NCI-H1092 treated with DMSO at 0.1 percent for 48 hours (cell line): ENCODE measurements at places on chromosomes 12 and 14.

- DNase-seq: no peak
Measured at GRCh38 chr14:36583893-36584811, 1.7 kb upstream of the NKX2-8 start.

- DNase-seq: no peak
Measured at GRCh38 chr14:104879983-104880565, 15.0 kb downstream of the CEP170B start.

DNA sequence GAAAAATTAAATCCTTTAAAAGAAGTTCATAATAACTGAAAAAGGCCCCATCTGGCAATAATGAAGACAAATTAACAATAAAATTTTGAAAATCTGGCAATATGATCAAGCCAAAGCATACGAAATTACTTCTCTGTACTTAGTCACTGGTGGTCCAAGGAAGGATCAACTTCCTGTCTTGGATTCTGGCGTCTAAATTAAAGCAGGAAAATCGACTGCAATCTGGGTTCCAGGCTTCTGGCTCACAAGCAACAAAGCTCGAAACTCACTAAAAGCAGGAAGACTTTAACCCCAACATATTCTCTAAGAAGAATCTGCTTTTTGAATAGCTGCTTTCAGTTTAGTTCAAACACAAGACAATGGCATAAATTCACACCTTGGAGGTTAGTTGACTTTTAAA lies 49.7 kb downstream of the LRIG3 start:
- DNase-seq: no peak

DNA sequence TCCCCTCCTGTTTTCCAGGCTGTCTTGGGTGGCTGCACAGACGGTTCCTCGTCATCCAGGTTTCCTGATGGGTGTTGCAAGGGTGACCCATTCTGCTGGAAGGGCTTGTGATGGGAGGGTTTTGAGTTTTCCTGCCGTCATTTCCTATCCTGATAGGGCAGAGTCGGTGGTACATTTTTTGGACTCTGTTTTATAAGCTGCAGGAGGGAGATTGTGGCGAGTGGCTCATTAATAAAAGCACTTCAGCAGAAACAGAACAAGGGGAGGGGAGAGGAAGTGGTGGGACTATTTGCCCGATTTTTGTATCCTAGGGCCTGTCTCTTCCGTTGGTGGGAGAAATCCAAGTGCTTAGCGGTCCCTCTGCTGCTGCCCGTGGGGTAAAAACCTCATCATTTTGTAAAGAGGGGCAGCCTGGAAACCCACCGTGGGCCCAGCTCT lies 40.0 kb downstream of the TSPAN9 start:
- no peak for DNase-seq

- no peak for DNase-seq
Measured at GRCh38 chr14:68619790-68620574, 172.9 kb downstream of the ZFP36L1 start.

DNA sequence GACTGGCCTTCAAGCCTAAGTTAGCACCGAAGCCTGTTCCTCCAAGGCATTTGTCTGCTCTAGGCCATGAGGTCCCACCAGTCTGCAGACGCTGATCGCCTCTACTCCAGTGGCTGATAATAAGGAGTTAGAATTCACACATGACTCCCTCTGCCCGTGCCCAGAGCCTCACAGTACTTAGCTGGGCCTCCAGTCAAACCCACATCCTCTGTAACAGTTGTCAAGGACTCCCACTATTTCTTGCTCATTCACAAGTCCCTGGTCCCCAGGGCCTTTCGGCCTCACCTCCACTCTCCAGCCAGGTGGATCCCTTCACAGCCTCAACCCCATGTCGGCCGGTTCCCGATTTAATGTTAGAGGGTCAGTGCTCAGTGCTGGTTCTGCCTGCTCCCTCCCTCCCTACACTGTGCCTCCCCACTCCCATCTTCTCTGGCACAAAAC lies 6.3 kb upstream of the KRT5 start:
- no peak for DNase-seq

- DNase-seq: no peak
Measured at GRCh38 chr14:20455355-20456300, 602 bp downstream of the APEX1 start.

DNA sequence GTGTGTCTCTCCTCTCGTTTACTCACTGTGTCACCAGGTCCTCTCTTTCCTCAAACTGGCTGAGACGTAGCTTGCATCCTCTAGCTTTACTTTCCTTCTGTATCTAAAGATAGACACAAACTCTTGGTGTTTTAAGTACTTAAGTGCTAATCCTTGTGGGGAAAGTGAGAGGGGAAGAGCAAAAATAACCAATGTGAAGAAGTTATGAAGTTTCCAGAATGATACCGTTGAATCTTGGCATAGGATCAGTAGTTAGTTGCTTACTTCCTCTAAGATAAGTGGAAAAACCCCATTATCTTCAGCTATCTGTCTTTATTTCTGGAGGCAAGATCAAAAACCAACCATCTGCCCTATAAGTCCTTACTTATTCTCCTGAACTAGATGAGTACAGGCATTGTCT lies 10.6 kb downstream of the FAR2 start:
- no peak for DNase-seq

DNA sequence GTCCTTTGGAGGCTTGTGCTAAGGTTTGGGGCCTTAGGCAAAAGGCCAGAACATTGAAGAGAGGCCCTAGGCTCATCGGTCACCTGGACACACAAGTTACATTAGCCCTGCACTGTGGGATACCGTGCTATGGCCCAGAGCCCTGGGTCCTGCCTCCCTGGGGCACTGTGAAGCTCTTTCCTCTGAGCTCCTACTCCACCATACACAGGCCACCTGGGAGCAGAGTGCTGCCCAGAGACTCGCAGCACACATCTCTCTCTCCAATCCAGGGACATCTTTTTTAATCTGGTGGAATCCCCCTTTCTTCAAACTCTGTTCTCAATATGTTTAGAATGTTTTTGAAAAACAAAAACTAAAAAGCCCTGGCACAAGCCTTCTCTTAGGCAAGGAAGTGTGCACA lies 314.2 kb upstream of the RGS6 start:
- no peak for DNase-seq

DNA sequence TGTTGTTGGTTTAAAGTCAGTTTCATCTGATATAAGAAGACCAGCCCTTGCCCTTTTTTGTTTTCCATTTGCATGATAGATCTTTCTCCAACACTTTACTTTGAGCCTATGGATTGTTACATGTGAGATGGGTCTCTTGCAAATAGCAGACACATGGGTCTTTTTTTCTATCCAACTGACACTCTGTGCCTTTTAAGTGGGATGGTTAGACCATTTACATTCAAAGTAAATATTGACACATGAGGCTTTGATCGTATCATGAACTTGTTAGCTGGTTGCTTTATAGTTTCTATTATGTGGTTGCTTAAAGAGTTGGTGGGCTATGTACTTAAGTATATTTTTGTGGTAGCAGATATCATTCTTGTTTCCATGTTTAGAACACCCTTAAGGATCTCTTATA lies 213.4 kb upstream of the G2E3 start:
- no peak for DNase-seq

DNA sequence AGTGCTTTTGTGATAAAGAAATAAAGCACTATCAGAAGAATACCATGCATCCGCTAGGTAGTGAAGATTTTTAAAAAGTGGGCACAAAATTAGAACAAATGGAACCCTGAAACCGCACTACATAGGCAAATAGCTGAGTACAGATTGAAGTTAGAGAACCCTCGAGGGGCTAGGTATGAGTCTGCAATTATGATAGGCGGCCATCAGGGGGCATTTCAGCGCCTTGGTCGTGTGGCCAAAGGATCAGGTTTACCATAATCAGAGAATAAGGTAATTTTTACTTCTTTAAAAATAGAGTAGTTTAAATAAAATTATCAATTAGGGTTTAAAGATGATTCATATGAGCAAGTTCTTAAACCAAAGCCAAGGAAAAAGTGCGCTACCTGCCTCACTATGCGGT lies 129.8 kb downstream of the TMX1 start:
- no peak for DNase-seq

- DNase-seq: no peak
Measured at GRCh38 chr14:101824339-101824727, 62.8 kb downstream of the PPP2R5C start.

DNA sequence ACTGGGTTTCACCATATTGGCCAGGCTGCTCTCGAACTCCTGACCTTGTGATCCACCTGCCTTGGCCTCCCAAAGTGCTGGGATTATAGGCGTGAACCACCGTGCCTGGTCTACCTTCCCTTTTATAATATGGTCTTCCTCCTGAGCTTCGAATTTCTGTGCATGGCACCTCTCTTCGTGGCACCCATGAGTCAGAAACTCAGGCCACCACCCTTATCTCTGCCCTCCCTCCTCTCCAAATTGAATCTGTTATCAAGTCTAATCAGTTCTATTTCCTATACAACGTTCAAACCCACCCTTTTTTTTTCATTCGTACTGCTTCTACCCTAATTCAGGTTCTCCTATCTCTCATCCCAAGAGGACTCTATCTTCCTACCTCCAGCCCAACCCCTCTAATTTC lies 5.0 kb upstream of the TINF2 start:
- no peak for DNase-seq

DNA sequence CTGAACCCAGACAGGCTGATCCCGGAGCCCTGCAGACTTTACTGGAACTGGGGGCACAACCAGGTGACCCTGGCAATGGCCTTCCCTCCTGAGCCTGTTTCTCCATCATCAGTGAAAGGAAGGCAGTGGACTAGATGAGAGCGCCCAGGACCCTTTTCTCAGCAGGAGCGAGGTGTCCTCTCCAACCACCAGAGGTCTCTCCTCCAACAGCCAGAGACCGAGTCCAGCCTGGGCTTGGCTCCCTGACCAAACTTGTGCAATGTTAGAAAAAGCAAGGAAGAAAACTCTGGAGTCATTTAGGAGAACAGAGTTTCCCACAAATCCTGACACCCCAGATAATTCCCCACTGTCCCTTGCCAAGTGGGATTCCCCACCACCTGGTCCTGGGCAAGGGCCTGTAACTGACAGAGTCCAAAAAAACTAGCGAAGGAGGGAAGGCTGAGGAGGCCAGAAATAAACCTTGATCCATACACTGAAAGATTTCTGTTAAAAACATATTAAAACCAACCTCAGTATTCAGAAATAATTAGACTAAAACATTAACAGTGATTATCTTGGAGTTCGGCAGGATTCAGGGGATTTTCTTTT lies 9.0 kb downstream of the RPS6KL1 start:
- DNase-seq: no peak

- no peak for DNase-seq
Measured at GRCh38 chr12:109797905-109798669, 35.1 kb downstream of the TRPV4 start.

DNA sequence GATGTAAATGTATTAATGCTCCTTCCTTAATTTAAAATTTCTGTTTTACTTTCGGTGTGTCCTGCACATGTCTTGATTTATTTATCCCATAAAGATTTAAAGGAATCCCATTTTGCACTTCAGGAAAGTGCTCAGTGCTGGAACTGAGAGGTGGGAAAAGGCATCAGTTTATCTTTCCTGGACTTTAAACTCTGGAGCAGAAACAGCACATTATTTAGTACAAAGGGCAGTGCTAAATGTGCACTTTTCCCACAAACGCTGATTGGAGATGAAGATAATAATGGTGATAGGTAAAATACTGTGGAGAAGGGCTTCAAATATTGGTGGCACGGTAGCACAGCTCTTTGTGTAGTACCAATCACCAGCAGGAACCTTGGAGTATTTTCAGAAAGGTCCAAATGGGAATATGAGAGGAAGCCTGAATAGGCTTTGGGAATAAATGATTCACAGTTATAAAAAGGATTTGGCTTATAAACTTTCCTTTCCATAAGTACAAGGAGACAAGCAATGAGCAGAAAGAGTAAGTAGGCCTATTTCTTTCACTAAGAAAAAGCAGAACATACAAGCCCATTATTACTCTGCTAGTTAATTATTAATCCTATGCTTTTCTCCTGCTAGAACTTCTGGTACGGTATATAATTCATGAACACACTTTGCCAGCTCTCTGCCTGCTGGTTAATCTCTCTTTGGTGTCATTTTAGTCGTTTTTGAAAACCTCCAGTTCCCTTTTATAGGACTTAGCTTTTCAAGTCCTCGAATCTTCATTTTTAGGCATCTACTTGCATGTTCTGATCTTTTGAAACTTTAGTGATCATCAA lies 58.3 kb downstream of the SLC15A5 start:
- DNase-seq: no peak

DNA sequence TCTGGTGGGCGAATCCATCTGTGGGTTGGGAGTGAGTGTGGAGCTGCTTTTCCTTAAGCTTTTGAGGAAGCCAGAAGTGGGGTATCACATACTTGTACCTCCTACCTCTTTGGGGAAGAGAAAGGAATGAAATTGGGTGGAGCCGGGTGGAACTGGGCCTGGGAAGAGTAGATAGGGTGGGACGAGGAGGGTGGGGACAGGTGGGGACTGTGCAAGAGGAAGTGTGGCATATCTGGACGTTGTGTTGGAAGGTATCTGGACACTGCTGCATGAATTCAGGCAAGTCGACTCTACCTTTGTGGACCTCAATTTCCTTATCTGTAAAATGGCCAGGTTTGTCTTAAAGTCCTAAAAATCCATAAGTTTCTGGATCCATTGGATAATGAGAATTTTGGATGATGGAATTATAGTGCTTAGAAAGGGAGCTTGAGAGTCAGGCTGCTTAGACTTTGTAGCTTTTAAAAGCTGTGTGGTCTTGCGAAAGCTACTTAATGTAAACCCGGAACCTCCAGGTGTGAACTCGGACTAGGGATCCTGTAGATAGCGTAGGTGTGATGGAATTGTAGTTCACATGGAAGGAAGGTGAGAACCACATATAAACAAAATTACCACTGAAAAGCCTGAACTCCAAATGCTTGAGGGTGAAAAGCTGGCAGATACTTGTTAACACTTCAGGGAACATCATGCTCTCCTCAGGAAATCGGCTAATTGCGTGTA lies 2.1 kb downstream of the VRTN start:
- DNase-seq: no peak

DNA sequence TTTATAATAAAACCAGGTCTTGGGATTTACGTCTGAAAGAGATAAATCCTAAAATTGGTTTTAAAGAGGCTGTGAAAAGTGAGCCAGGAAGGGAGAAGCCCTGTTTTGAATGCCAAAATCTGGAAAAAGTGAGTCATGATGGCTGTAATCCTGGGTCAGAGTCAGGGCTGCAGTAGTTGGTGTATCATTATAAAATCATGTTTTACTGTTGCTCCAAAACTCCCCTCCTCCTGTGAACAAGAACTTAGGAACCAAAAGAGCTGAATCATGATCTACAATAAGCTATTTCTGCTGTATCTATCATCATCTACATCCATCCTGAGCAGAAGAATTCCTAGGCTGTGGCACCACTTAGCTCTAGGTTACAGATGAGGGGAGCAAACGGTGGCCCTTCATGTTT lies 79.3 kb downstream of the LMO3 start:
- no peak for DNase-seq

- no peak for DNase-seq
Measured at GRCh38 chr12:6200256-6201212, at the start of gene CD9. TSS of gene CD9 (plus strand) at chr12:6200400. CDS start at chr12:6200500, 100 bp downstream.

- no peak for DNase-seq
Measured at GRCh38 chr14:58961045-58961731, 227.3 kb upstream of the DAAM1 start.

GRCh38 chr12:128932521-128932920 lies 79.2 kb downstream of the GLT1D1 start:
- no peak for DNase-seq

GRCh38 chr12:113479216-113479589 lies 7.5 kb upstream of the LHX5 start:
- DNase-seq: no peak

GRCh38 chr12:62214846-62215245 lies 45.4 kb upstream of the USP15 start:
- DNase-seq: no peak

GRCh38 chr12:121227294-121227693 lies 17.4 kb downstream of the P2RX4 start:
- peak; percentile 7 for DNase-seq

GRCh38 chr12:91846466-91847055 lies 299.1 kb downstream of the BTG1 start:
- DNase-seq: no peak

- DNase-seq: no peak
Measured at GRCh38 chr14:94034886-94035285, 8.7 kb downstream of the OTUB2 start.
